NCI-H1930 (cell line): ENCODE measurements at places on chromosomes 16 and 17.

- peak; percentile 71 for DNase-seq
Measured at GRCh38 chr17:75077496-75078283, 10.1 kb upstream of the SLC16A5 start.

GRCh38 chr17:28849281-28849680 lies 5.5 kb upstream of the ERAL1 start:
- no peak for DNase-seq

DNA sequence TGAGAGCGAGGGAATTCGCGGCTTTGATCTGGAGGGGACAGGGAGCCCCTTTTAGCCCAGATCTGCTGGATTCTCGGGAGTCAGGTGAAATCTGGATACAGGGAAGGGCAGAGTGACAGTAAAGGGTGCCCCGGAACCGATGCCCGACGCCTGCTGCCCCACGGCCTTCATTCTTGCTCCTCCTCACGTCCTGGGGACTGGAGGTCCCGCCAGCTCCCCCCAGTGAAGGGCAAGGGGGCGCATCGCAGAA lies 596 bp downstream of the OR1F1 start:
- no peak for DNase-seq

GRCh38 chr17:36188891-36189306 lies 7.7 kb downstream of the CCL3L1 start:
- DNase-seq, result no peak

DNA sequence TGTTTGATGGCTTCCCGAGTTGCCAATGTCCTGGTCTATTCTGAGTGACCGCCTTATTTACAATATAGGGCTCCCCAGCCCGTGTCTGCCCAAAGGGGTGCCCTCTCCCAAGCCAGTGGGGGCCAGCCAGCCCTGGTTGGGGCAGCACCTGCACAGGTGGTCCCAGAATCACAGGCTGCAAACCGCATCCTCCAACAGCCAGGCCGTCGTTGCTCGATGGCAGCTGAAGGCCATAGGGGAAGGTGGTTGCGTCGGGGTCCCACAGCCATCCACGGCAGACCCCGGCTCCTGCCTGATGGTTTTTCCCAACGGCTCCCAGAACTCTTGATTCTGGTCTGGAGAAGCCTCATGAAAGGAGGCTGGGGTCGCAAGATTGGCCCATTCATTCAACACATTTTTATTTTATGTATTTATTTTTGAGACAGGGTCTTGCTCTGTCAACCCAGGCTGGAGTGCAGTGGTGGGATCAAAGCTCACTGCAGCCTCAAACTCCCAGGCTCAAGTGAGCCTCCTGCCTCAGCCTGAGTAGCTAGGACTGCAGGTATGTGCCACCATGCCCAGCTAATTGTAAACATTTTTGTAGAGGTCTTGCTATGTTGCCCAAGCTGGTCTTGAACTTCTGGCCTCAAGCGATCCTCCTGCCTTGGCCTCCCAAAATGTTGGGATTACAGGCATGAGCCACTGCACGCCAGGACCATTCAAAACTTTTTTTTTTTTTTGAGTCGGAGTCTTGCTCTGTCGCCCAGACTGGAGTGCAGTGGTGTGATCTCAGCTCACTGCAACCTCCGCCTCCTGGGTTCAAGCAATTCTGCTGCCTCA lies 79.0 kb upstream of the TOB1 start:
- no peak for DNase-seq

DNA sequence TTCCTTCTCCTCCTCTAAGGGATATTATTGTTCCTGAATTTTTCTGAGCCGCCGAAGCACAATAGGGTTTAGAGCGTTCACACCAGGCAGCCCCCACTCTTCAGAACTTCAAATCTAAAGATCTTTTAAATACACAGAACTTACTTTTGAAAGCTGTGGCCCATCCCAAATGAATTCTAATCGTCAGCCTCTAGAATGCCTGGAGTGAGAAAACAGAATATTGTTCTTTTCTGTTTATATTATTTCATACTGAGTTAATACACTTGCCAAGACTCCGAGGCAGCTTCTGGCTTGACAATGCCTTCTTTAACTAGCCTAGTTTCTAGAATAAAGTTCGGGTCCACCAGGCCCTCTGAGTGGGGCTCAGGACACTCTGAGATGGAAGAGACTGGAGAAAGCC lies 405.6 kb downstream of the WWOX start:
- no peak for DNase-seq
